NCI-H187 treated with DMSO at 0.1 percent for 48 hours (cell line): ENCODE measurements at places on chromosomes 1 and 21.

DNA sequence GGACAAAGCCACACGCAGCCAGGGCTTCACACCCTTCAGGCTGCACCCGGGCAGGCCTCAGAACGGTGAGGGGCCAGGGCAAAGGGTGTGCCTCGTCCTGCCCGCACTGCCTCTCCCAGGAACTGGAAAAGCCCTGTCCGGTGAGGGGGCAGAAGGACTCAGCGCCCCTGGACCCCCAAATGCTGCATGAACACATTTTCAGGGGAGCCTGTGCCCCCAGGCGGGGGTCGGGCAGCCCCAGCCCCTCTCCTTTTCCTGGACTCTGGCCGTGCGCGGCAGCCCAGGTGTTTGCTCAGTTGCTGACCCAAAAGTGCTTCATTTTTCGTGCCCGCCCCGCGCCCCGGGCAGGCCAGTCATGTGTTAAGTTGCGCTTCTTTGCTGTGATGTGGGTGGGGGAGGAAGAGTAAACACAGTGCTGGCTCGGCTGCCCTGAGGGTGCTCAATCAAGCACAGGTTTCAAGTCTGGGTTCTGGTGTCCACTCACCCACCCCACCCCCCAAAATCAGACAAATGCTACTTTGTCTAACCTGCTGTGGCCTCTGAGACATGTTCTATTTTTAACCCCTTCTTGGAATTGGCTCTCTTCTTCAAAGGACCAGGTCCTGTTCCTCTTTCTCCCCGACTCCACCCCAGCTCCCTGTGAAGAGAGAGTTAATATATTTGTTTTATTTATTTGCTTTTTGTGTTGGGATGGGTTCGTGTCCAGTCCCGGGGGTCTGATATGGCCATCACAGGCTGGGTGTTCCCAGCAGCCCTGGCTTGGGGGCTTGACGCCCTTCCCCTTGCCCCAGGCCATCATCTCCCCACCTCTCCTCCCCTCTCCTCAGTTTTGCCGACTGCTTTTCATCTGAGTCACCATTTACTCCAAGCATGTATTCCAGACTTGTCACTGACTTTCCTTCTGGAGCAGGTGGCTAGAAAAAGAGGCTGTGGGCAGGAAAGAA, 8.1 kb downstream of the PSRC1 start:
- DNase-seq, result no peak

- no peak for DNase-seq
Observed at GRCh38 chr1:69697340-69697739, 129.6 kb downstream of the LRRC7 start.

DNA sequence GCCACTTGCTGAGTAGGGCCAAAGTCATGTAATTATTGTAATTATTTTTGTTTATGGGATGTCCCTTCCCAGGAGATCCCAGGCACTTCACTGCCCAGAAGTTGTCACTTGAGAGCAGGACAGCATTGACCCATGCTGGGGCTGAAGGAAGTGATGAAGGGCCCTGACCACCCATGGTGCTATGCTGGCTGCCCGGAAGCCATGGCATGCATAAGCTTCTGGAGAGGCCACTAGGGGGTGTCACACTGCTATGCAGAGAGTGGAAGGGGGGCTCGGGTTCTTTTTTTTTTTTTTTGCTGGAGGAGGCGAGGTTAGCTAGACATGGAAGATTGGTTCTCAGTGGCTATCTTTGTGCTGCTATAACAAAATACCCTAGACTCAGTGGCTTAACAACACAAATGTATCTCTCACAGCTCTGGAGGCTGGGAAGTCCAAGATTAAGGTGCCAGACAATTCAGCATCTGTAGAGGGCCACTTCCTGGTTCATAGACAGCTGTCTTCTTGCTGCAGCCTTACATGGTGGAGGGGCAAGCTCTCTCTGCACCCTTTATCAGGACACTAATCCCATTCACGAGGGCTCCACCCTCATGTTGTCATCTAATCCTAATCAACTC, 84.9 kb downstream of the CNIH3 start:
- DNase-seq, result no peak

DNA sequence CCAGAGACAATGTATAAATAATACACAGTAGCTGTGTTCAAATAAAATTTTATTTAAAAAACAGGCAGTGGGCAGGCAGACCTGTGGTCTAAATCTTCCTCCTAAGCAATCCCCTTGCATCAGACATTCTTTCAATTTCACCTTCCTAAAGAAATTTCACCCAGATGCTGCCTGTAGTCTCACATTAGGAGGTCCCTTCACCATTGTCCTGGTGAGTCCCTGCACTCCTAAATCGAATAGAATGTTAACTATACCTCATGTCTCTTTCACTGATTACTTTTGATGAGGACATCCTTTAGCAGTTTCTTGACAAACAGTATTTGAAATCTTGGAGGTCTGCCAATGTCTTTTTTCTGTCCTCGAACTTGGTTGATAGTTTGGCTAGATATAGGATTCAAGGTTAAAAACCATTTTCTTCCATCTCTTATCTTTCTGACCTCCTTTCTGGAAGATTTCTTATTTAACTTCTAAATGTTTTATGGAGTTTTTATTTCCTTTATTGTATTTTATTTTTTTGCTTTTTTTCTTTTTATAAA, 77.5 kb downstream of the LPGAT1 start:
- DNase-seq, result no peak

DNA sequence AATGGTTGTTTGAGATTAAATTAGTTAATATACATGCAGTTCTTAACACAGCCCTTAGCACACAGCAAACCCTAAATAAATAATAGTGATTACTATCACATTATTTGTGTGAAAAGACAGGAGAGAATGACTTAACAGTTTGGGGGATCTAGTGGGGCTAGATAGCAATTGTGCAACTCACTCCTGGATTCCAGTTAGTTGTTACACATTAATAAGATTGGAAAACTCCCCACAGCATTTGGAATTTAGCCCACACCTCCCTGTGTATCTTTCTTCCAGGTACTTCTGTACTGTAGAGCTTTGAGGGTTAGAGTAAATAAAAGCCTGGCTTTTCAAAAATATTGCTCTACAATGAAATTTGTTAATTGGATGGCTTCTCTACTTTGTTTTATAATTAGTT, 93.2 kb downstream of the KCTD3 start:
- no peak for DNase-seq

GRCh38 chr1:107622966-107623365, 342.0 kb downstream of the VAV3 start:
- no peak for DNase-seq
